Cerebellar nuclear complex (tissue), 1 donor: ENCODE measurements at places on chromosomes 3 and 15.
A peak's percentile ranks its signal among the peaks of the same experiment; 100 is the strongest.

- DNase-seq, result no peak
Observed at GRCh38 chr3:62884096-62884870, 9.1 kb upstream of the CADPS start.

GRCh38 chr3:126390201-126390600, 4.5 kb upstream of the CFAP100 start:
- DNase-seq, result no peak

- DNase-seq, result no peak
Observed at GRCh38 chr3:102181175-102181920, 253.5 kb upstream of the ZPLD1 start.

GRCh38 chr15:93428150-93428549, 339.1 kb upstream of the RGMA start:
- DNase-seq, result no peak

GRCh38 chr3:36172699-36173098, 207.6 kb upstream of the STAC start:
- no peak for DNase-seq

DNA sequence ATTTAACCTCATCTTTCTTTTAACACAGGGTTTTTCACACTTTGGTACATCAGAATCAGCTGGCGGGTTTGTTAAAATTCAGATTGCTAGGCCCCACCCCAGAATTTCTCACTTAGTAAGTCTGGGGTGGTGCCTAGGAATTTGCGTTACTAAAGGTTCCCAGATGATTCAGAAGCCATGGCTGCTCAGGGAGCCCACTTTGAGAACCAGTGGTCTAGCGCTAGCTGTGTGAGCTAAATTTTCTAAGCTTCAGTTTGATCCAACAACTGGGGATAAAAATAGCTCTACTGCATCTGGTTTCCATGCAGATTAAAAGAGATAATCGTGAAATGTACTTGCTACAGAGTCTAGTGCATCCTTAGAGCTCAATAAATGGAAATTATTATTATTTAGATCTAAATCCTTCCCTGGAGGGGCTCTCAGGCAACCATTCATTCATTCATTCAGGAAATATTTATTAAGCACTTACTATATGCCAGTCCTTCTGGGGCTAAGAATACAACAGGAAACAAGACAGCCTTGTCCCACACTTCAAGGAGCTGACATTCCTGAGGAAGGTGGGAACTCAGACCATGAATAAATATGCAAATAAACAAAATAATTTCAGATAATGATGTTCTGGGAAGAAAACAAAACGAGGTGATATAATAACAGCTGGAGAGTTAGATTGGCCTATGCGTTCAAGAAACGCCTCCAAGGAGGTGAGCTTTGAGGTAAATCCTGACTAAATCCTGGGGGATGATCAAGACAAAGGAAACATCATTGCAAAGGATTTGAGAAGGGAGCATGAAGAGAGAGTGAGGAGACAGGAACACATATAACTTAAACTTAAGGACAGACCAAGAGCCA, 3.9 kb upstream of the CIDEC start:
- DNase-seq, result no peak

DNA sequence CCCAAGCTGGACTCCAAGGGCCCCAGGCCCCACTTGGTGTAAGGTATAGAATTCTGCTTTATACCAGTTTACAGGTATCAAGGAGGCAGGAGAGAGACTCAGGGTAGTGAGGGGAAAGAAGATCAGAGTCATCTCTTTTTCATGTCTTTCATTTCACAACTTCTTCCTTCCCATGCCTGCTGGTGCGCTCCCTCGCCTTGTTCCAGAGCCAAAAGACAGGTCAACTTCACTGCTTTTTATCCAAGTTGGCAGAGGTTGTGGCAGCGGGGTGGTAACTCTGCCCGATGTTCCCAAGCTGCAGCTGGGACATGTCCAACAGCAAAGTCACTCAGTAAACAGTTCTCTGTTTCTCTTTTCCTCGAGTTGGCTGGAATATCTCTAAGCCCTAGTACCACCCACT, 86.3 kb upstream of the TCF12 start:
- DNase-seq, result no peak

DNA sequence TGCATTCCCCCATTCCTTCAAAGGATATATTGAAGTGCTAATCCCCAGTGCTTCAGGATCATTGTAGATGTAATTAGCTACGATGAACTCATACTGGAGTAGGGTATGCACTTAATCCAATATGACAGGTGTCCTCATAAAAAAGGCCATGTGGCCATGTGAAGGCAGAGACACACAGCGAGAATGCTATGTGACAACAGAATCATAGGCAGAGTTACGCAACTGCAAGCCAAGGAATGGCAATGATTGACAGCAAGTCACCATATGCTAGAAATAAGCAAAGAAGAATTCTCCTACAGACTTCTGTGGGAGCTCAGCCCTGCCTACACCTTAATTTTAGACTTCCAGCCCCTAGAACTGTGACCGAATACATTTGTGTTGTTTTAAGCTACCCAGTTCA, 875.6 kb upstream of the ROBO1 start:
- no peak for DNase-seq

DNA sequence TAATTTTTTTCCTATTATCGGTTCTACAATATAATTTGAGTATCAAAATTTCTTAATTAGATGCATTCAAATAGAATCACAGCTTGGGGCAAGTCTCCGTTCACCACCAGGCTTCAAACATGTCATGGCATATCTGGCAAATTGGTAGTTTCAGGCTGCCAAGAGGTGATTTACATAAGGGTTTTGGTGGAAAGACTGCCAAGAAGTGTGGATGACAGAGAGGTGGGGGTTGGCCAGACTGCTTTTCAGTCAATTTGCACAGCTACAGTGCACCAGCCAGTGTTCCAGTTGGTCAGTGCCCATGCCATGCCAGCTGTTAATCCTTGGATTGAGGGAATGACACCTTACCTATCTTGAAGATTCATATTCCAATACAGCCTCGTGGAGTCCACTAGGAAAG, 8.4 kb upstream of the GSK3B start:
- peak; percentile 11 for DNase-seq
